ENCODE measurements at places on chromosomes 1 and 21. TPM values are rescaled to one million over a fixed set of nuclear protein-coding genes. Genes with fewer than 3 reads are reported as not detected.

The RAB13 gene
- 98.7 TPM for polyA plus RNA-seq

The RNU1-2 gene
- not detected for polyA plus RNA-seq

The FAM43B gene
- 1.3 TPM for polyA plus RNA-seq

The SPRR1A gene
- not detected for polyA plus RNA-seq

The FMN2 gene
- polyA plus RNA-seq: 1.2 TPM

The ZNF593OS gene
- 0.45 TPM for polyA plus RNA-seq

The CEP350 gene
- polyA plus RNA-seq: 20.4 TPM

The SLC26A9 gene
- polyA plus RNA-seq: 2.4 TPM

The CLCA2 gene
- 0.34 TPM for polyA plus RNA-seq

The PTBP2 gene
- 6.7 TPM for polyA plus RNA-seq

The C1orf87 gene
- polyA plus RNA-seq: not detected

The ADORA1 gene
- 2.0 TPM for polyA plus RNA-seq

All from hepatocyte (in vitro differentiated cells).